Hair follicle dermal papilla cell (primary cell): ENCODE measurements at places on chromosomes 3 and 15. TPM values are rescaled to one million over a fixed set of nuclear protein-coding genes. Genes with fewer than 3 reads are reported as not detected.

Gene ATP13A5
- not detected in 2 replicates for total RNA-seq

Gene NANOGP8
- 0.32 TPM in 1 of 2 replicates, not detected in the other for total RNA-seq

Gene TGM5
- total RNA-seq: not detected in 2 replicates

Gene EPHA6
- not detected in 2 replicates for total RNA-seq

Gene HIGD1A
- 63.3 and 83.2 TPM in 2 replicates for total RNA-seq

Gene HESX1
- 0.12 TPM in 1 of 2 replicates, not detected in the other for total RNA-seq
